ENCODE measurements at places on chromosomes 6 and 20.
A peak's percentile ranks its signal among the peaks of the same experiment; 100 is the strongest.

DNA sequence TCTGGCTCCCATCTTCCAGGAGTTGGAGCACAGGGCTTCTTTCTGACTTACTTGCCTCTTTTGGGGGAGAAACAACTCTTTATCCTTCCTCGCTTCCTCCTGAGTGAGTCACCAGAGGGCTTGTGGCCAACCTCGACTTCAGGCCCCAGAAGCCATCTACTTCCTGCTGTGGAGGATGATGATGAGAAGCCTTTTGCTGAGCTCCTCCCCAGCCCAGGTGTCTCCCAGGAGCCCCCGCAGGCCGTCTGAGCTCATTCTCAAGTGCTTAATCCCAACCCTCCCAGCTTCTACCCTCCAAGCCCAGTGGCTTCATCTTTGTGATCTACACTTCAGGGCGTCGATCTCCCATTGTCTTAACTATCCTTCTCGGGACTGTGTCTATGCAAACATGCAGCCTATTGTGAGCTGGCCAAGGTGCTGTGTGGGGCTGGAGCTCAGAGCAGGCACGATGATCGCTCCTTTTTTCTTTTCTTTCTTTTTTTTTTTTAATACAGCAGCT is 27.9 kb downstream of the SDCBP2 start:
- peak; percentile 58 for DNase-seq

DNA sequence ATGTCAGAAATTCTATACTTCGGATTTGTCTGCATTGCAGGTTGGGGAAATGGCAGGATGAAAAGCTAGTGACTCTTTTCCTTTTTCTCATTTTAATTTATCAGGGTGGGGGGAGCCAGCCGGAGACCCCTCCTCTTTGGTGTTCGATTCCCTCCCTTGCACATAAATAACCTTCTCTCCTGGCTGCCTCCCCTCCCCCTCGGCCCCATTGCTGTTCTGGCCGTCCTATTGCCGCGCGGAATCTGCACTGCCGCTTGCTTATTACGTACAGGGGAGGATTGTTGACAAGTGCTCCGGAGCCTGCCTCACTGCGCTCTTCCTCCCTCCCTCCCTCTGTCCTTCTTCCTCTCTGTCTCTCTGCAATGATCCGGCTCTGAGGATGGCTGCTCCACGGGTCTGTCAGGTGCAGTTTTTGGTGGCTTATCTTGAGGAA is 154.7 kb downstream of the JARID2 start:
- DNase-seq: no peak

- DNase-seq: no peak
Observed at GRCh38 chr6:26367114-26367513, 2.1 kb downstream of the BTN3A2 start.

- DNase-seq: peak; percentile 9
Observed at GRCh38 chr6:157139054-157139708, 184.1 kb downstream of the TMEM242 start.

GRCh38 chr20:24668791-24669190 is 199.4 kb downstream of the SYNDIG1 start:
- no peak for DNase-seq

DNA sequence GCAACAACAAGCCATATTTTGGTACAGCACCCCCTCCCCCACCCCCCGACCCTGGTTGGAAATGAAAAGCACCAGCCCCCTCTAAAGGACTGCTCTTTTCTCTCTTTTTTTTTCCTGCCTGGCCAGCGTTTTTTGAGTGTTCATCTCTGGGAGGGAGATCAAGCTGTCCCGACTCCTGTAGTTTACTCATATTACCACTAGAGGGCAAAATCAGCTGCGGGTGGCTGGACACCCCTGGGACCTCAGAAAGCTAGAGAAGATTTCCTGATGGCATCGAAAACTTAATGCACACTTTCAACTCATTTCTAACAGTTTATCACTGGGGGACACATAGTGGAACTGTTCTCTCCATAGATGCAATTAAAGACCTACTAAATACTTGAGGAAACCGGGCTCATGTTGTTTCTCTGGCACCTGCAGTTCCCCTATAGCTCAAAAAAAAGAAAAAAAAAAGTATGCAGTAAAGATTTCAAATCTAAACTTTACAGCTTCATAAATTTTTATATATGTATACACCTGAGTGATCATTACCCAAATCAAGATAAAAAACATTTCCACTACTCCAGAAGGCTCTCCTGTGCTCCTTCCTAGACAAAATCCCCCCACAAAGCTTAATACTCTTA is 24.4 kb downstream of the CNBD2 start:
- peak; percentile 71 for DNase-seq

DNA sequence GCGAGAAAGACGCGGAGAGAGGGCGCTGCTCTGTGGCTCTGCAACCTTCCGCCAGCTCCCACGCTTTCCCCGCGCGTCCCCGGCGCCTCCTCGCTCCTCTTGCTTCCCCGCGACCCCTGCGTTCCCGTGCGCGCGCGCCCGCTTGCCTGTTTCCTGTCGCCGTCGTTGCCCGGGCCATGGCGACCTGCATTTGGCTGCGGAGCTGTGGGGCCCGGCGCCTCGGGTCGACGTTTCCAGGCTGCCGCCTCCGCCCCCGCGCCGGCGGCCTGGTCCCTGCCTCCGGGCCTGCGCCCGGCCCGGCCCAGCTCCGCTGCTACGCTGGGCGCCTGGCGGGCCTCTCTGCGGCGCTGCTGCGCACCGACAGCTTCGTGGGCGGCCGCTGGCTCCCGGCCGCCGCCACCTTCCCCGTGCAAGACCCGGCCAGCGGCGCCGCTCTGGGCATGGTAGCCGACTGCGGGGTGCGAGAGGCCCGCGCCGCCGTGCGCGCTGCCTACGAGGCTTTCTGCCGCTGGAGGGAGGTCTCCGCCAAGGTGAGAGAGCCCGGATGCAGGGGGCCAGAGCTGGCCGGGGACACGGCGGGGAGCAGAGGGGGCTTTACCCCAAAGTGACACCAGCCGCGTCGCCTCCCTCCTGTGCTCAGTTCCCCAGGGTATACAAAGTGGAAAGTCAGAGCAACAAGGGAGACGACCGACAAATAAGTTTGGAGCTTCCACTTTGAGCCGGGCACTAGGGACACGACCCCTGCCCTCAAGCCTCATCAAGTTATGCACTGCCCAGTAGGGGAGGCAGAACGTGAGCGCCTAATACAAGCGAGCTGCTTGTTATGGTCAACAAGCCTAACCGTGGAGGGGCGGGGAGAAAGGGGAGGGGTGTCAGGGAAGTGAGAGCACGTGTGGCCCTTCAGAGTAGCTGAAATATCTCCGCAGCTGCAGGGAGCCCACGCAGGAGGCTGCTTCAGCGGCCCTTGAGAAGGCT is at the start of gene ALDH5A1:
Gene ALDH5A1, plus strand, starts transcription at position 149 of the 975 bp plus-strand sequence. Its CDS starts 28 bp downstream, at position 177.
- peak; percentile 50 for DNase-seq

DNA sequence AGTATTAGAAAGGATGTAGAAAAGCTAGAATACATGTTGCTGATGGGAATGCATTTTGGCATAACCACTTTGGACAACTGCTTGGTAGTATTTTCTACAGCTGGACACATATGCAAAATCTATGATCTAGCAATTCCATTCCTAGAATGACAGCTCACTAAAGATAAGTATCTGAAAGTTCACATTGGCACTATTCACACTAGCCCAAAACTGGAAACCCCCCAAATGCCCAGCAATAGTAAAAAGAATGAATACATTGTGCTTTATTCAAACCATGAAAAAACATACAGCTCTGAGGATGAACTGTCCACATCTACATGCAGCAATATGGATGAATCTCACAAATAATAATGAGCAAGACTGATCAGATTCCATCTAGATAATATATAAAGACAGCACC is 79.0 kb downstream of the PPP1R3G start:
- DNase-seq: no peak

DNA sequence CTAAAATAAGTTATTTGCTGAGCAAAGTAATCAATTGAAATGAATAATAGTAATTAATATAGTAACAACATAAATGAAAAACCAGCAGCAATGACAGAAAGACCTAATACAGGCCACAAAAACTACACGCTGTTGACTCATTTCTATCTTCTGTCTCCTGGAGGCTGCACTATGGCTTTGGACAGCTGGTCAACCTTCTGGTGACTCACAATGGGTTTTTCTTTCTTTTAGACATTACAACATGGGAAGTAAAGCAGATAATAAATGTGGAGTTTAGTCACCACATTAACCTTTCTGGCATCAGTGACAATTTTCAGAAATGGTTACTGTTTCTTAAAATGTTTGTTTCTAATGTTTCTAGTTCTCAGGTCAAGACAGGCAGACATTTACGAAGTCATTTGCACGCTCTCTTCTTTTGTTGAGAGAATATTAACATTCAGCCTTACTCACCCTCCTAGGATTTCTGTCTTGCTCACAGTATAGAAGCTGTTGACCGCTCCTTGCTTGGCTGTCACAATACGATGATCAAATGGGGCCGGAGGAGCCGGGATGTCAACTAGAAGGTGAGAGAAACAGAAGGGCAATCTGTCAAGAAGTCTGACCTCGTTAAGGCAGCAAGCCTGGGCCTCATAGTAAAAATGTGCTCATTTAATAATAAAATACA is 62.2 kb downstream of the MYLK4 start:
- peak; percentile 86 for DNase-seq

- DNase-seq: no peak
Observed at GRCh38 chr6:110881546-110882273, 7.1 kb downstream of the AMD1 start.

- peak; percentile 86 for DNase-seq
Observed at GRCh38 chr6:3899970-3900439, 50.8 kb downstream of the FAM50B start.

DNA sequence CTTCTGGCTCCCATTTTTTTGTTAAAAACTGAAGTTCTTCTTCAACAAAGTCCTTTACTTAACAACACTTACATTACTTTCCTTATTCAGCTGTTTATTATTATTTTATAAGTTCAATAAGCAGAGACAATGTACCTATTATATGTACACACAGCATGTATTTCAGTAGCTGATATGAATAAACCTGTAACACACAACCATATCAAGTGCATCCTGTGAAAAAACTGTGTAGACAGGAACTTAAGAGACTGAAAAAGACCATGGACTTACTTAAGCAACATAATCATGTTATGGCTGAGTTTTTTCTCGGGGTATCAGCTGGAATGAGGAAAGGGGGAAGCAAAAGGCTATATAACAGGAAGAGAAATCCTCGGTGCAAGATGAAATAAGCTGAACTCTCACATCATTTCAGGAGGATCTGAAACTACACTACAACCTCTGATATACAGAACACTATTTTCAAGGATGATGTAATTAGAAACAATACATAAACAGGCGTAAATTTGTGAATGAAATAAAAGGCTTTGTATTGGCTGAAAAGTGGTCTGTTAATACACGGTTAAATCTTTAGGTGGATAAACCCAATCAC is 70.9 kb downstream of the REV3L start:
- DNase-seq: no peak
